ENCODE measurements at places on chromosomes 2 and 18. TPM values are rescaled to one million over a fixed set of nuclear protein-coding genes. Genes with fewer than 3 reads are reported as not detected.

The TUBA3E gene
- total RNA-seq: not detected

The GKN1 gene
- 0.73 TPM for total RNA-seq

The TCF23 gene
- not detected for total RNA-seq

The MDH1B gene
- 1.6 TPM for total RNA-seq

The CHRND gene
- not detected for total RNA-seq

The HOXD9 gene
- 0.98 TPM for total RNA-seq

The ACAA2 gene
- total RNA-seq: 61.4 TPM

The CD207 gene
- not detected for total RNA-seq

The PARD3B gene
- total RNA-seq: 1.2 TPM

The COL5A2 gene
- total RNA-seq: 87.6 TPM

The AUP1 gene
- 263 TPM for total RNA-seq

The SKOR2 gene
- not detected for total RNA-seq

The SOWAHC gene
- total RNA-seq: 16.3 TPM

The SCN2A gene
- not detected for total RNA-seq

The RUFY4 gene
- not detected for total RNA-seq

The UGT1A5 gene
- total RNA-seq: not detected

The SERPINB13 gene
- not detected for total RNA-seq

The EFR3B gene
- total RNA-seq: 16.8 TPM

The RIT2 gene
- total RNA-seq: not detected

The CTAGE1 gene
- total RNA-seq: not detected

The ARHGAP28 gene
- not detected for total RNA-seq

All from A549 treated with CpdA at 1 μM for 4 hours (cell line).